ENCODE measurements at places on chromosomes 5 and 9.

DNA sequence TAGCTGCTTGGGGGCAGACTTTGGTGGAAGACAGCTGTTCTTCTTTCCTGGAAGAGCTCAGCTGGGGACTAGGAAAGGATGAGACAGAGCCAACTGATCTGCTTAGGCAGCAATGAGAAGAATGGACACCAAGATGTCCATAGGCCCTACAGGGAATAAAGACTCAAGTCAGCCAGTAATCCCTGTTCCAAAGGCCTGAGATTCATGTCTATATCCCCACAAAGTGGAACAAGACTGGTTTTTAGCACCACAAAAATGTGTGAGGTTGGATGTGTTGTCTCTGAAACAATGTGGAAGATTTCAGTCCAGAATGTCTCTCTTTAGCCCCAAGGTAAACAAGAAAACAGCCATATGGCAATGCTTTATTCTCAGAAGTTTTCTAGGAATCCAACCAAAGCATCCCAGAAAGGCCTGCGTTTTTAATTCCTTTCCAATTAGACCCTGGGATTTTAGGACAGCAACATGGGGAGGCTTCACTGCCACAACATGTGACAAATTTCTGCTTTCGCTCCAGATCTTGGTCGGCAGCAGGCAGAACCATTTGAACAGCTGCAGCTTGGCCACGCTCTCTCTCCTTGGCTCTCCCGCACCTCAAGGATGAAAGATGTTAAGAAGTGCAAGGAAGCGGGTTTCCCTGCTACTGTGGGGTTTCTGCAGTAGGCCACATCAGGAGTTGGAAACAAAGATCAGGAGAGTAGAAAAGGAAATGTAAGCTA, 245.1 kb downstream of the FSTL4 start:
- no peak for DNase-seq

DNA sequence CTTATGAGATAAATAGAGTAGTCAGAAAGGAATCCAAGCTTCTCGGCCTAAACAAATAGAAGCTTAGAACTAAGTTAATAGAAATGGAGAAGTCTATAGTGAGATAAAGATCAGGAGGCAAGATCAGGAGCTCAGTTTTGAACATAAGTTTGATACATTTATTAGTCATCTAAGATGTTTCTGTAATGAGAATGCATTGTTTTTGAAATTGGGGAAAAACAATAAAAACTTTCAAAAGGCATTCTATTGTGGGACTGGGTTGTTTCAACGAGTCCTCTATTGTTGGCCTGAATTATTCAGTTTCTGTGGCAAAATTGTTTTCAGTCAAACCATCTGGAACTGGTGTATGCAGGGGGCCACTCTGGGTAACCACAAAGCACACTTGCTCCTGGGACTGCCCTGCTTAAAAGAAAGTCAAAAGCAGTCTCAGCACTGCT, 181.0 kb upstream of the CLINT1 start:
- no peak for DNase-seq

DNA sequence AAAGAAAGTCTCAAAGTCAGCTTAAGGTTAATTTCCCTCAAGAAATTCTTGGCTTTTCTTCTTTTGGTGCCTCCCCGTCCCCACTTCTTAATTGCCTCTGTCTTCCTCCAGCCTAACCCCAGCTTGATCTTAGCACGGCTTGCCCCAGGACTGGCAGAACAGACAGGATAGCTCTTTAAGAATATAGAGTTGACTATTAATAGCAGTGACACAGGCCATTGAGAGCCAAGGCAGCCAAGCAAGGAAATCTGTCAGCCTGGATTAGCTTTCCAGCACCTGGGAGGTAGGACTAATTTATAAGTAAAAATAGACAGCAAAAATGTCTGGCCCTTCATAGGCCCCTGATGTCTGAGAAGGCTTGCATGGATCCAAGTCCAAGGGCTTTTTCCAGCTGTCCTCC, 384.6 kb upstream of the SLC30A5 start:
- no peak for DNase-seq

DNA sequence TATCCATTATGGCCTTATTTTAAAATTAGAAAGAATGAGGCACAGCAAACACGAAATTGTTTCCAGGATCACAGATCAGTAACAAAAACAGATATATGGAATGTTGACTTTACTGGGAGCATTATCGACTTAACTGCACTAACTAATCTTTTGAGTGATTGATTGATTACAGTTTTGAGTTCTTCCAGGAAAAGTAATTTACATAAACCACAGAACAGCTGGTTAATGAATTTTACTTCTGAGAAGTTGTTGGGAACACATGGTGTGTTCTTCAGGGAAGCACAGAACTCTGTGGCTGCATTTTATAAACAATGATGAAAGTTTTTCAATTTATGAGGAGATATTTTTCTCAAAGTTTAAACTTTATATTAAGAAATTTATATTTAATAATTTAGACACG, 802.4 kb upstream of the ACO1 start:
- no peak for DNase-seq

GRCh38 chr5:151820271-151820670, 48.5 kb downstream of the G3BP1 start:
- DNase-seq: no peak

DNA sequence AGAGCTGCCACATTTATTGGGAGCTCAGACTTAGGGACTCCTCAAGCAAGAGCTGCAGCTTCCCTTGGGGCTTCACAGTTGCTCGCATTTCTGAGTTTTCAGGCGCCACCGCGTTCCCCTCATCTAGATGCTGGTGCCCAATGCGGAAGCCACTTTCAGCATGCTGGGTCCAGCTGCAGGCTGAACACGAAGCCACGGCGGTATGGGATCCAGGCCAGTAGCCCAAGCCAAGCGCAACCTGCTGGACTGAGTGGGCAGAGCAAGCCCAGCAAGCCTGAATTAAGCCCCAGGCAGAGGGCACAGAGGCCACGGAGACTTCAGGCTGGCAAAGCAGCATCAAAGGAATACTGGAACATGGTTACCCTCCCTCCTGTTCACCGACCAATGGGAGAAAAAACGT, 391.5 kb downstream of the HTR1A start:
- no peak for DNase-seq

DNA sequence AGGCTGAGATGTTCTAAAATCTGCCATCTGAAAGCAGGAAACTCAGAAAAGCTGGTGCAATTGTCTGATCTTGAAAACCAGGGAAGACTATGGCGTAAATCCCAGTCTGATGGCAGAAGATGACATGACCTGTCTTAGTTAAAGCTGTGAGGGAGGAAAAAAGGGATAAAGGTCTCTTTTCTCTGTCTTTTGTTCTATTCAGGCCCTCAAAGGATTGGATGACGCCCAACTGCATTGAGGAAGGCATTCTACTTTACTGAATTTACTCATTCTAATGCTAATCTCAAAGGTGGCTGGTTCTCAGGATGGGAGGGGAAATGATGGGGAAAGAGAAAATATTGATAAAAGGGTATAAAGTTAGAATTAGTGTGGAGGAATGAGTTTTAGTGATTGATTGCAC, 312.8 kb upstream of the CTNND2 start:
- DNase-seq: no peak

All from naive thymus-derived CD4-positive, alpha-beta T cell (primary cell).